Activated naive CD4-positive, alpha-beta T cell treated with anti-CD3 and anti-CD28 coated beads for 36 hours (primary cell): ENCODE measurements at places on chromosomes 3 and 15.

DNA sequence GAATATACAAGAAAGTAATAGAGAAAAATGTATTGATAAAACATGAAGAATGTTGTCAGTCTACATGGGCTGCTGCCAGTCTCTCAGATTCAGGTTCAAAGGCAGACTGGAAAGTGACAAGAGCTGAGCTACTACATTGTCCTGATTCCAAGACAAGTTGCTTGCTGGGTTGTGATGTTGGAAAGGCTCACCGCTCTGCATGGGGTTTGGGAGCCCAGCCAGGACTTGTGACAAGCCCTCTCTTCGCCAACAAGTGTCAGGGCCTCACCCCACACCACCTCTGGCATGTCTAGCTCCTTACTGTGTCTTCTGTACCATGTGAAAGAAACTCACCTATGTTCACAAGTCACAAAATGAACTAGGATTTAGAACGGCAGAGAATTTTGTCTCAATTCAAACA lies 43.0 kb upstream of the SH3GL3 start:
- no peak for DNase-seq

- DNase-seq: no peak
Measured at GRCh38 chr3:20015525-20015924, 3.5 kb upstream of the PP2D1 start.

DNA sequence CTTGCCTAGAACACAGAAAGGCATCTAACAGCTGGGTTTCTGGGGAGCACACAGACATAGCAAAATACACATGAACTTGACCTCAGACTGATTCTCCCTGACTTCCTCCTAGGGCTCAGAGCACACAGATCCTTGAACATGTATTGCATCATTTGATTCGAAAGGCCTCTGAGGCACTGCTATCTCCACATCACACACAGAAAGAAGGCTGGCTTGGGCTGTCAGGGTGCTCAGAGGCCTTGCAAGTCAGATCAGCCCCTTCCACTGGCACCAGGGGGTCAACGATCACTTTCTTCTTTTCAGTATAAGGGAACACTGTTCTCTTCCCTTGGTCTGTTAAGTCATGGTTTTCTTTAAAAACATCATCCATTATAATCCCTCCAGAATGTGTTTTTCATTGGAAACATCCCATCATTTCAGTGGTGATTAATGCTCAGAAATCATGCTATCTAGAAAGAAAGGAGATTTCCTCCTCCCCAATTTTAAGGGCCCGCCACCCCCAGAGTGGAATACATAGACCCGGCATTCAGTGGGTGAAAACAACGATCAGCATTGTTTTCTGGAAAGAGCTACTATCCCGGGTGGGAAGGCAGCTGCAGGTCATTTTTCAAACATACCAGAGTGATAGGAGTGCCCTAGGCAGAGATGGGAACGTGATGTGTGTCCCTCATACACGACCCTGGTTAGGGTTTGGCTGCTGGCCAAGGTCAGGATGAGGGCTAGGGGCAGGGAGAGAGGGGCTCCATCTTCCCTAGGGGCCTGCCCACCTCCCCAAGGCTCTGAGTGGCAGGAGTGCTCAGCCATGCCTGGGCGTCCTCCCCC lies 253.3 kb upstream of the LYSMD4 start:
- no peak for DNase-seq

- DNase-seq: no peak
Measured at GRCh38 chr15:63348392-63348791, 33.3 kb downstream of the CA12 start.

DNA sequence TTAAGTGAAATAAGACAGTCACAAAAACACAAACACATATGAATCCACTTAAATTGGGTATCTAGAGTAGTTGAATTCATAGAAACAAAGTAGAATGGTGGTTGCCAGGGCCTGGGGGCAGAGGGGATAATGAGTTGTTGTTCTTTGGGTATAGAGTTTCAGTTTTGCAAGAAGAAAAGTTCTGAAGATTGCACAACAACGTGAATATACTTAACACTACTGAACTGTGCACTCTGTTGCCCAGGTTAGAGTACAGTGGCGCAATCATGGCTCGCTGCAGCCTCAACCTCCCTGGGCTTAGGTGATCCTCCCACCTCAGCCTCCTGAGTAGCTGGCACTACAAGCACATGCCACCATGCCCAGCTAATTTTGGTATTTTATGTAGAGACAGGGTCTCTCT lies 14.9 kb downstream of the GRAMD2A start:
- DNase-seq: no peak

DNA sequence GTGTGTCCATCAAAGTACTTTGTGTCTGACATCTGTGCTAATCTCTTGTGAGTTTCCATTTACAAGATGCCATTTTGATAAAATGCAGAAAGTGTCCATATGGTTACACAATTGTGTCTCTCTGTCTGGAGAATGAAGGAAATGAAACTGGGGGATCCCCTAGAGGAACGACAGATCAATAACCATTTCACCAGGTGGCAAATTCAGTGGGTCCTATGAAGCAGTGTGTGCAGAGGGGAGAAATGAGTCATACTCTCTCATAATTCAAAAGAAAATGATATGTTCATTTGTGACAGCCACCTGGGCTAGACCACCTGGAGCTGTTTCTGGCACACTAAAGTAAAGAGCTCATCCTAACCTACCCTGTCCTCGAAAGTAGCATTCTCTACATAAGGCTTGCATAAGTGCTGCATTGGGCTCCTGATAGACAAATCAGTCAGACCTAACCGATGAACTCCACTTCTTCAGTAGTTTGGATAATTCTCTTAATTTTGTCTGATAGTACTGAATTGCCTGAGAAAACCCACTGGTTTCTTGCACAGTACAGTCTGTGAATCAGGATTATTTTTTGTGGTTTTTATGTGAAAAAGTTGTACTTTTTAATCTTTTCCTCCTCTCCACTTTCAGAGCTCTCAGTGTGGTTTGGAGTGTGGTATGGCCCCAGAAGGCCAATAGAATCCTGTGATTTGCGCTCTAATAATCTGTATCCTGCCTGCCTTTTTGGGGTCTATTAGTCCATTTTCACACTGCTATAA lies 10.3 kb upstream of the CD47 start:
- DNase-seq: peak; percentile 59

- DNase-seq: peak; percentile 83
Measured at GRCh38 chr3:196537319-196537984, 22.3 kb upstream of the SMCO1 start.

DNA sequence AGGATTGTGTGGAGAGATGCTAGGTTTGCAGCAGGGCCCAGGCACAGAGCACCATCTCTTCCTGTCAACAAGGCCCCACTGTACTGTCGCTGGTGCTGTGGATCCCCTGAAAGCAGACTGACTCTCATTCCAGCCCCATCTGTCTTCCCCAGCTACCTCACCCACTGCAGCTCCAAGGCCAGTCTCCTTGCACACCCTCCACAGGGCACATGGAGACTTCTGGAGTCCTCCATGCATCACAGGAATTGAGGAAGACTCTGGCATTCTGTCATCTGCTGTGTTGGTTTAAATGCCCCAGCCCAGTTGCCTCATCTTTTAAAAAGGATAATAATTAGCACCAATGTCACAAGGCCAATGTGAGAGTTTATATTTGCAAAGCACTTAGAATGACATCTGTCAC lies 301.2 kb downstream of the RPLP1 start:
- no peak for DNase-seq

- no peak for DNase-seq
Measured at GRCh38 chr3:36943601-36944000, 1.3 kb downstream of the TRANK1 start.
